ENCODE measurements at places on chromosomes 12 and 14.

GRCh38 chr12:4956054-4956453 lies 46.3 kb downstream of the KCNA1 start:
- DNase-seq = no peak

GRCh38 chr14:105062048-105062433 lies 3.2 kb downstream of the GPR132 start:
- DNase-seq = no peak

DNA sequence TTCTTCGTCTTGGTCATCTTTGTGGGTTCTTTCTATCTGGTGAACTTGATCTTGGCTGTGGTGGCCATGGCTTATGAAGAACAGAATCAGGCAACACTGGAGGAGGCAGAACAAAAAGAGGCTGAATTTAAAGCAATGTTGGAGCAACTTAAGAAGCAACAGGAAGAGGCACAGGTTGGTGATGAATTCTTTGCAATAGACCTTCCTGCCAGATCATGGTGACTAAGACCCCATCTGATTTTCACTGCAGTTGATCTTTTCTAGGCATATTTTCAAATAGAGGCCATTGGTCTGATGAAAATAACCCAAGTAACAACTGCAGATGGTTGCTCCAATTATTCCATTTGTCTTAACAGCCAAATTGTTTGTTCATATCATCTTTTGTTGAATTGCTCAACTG lies 114.4 kb downstream of the SCN8A start:
- DNase-seq = no peak

DNA sequence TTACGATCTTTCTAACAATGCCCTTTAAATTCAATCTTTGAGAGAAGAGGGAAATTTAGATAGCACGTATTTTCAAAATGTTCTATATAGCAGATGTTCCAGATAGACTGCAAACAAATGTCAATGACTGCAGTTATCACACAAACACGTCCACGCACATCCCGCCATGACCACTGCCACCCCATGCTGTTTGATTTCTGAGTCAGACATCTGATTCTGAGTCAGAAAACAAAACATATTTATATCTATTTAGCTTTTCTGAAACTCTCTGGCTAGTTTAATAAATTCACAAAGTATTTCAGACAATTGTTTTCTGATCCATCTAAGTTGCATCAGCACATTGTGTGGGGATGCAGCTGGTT lies 105.9 kb upstream of the BCAT1 start:
- DNase-seq = peak; percentile 23

DNA sequence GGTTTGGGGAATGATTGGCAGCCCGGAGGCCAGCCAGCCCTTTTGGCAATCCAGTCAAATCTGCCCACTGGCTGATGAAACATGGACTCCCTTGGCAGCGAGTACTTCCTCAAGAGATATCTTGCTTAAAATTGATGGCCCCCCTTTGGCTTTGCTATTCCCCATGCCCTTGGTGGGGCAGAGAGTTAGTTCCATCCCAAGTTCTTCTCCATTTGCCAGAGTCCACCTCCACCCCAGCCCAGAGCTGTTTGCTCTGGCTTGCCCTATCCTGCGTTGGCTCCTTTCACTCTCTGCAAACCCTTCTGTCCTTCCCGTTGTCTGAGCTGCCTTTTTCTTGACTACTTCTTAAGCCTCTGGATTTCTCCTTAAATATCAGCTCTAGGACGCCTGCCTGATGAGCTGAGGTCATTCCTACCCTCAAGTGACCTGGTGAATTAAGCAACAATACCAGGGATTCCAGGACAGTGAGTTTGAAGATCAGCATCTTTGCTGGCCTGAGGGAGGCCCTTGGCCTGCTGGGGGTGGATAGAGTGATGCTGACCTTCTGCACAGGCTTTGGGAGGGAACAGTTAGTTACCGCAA lies 212.0 kb downstream of the CACNA1C start:
- no peak for DNase-seq

DNA sequence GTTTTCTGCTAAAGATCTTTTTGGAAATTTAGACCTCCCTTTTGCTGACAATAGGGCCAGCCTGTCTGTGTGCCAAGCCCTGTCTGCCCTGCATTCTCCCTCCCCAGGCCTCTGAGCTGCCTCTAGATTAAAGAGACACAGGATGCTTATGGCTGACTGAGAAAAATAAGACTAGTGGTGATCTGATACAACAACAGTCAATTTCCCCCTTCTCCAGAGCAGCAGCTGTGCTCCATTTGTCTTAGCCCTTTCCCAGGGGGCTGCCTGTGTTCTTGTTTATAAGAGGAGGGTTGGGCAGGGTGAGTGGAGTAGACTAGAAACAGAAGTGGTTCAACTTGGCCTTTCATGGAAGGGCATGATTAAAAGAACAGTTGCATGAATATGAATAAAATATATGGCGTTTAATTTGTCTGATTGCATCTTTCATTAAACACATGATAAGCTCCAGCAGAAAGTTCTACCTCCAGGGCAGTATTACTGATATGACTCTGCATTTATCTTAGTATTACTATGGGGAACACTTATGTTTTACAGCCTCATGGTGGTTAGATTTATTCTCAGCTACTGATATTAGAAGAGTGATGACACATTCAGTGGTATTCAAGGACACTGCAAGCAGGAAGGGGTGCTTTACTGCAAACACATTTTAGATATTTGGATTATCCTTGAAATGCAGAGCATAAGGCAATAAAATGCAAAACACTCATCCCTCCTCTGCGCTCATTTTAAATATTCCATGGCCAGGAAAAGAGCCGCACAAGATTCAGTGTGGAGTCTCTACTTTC lies 150.2 kb upstream of the CLEC14A start:
- DNase-seq = no peak

- DNase-seq = no peak
Observed at GRCh38 chr14:102883089-102883541, 39.3 kb upstream of the AMN start.

DNA sequence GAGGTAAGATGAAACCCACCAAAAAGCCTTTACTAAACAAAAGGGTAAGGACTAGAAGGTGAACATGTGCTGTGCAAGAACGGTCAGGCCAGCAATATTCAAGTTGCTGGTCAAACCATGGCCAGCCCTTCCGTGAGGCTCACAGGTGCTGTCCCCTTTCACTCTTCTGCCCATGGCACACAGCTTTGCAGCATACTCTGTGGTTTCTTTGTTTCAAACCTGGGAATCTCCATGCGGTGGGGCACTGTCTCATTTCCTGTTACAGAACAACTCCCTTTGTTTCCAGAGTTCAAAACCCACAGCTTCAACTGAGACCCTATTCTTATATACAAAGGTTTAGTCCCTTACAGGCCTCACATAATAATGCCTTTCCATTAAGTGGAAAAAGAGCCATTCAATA lies 1.7 kb upstream of the OVCH1 start:
- DNase-seq = no peak

GRCh38 chr12:19597167-19598026 lies 158.1 kb downstream of the AEBP2 start:
- DNase-seq = no peak

GRCh38 chr14:98949481-98950135 lies 322.4 kb downstream of the BCL11B start:
- no peak for DNase-seq

DNA sequence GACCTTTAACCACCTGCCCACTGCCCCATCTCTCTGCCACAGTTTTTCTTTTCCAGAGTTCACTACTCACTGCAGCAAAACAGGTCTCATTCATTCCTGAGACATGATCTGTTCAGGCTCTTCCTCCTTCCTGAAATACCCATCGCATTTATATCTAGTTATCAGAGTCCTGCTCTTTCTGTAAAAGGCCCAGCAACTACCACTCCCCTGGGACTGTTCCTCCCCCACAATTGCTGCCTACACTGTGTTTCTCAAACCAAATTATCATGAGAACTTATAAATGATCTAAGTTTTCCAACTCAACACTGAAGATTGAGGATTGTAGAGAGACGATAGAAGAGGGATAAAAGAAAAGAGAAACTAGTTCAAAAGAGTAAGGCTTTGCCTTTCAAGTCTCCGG lies 40.8 kb upstream of the EPS8 start:
- no peak for DNase-seq

GRCh38 chr14:94056579-94057308 lies 24.3 kb downstream of the DDX24 start:
- DNase-seq = no peak

Measured in activated T-helper 1 cell treated with anti-CD3 and anti-CD28 coated beads, Interleukin-2, amount 50 U/mL, for 16 hours (primary cell).